ENCODE measurements at places on chromosomes 1 and 21.

- no peak for DNase-seq
Measured at GRCh38 chr1:117600966-117601365, 4.9 kb upstream of the TENT5C start.

- DNase-seq = no peak
Measured at GRCh38 chr1:26752519-26752918, 35.2 kb upstream of the PIGV start.

DNA sequence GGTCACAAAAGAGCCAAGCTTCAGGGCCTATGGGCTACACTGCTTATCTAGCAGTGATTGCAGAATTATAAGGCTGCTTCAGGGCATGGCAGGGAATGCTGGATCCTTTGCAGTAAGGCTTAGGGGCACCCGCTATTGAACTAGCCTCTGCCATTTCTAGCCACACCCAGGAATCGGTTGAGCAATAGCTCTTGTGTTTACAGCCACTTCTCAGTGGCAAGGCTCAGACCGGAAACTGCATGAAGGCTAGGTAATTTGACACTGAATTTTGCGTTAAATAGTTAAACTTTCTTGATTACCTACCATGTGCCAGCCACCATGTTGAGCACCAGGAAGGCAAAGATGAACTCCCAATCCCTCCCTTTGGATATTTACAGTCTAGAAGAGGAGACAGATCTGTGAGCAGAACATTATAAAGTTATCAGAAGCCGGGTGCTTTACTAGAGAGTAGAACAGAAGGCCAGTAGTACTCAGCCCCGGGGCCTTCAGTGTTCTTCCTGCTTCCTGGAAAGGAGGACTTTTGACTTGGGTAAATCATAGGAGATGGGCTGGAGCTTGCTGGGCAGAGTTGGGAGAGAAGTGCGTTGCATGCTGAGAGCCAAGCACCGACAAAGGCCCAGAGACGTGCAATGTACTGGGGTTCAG is 98.6 kb upstream of the LPGAT1 start:
- DNase-seq = peak; percentile 86

- DNase-seq = no peak
Measured at GRCh38 chr1:19462781-19463503, 22.4 kb downstream of the CAPZB start.

DNA sequence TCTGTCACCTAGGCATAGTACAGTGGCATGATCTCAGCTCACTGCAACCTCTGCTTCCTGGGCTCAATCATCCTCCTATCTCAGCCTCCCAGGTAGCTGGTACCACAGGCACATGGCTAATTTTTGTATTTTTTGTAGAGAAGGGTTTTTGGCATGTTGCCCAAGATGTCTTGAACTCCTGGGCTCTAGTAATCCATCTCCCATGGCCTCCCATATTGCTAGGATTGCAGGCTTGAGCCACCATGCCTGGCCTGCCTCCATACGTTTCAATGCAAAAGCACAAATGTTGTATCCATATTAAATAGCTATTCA is 17.6 kb upstream of the GBP3 start:
- DNase-seq = no peak

DNA sequence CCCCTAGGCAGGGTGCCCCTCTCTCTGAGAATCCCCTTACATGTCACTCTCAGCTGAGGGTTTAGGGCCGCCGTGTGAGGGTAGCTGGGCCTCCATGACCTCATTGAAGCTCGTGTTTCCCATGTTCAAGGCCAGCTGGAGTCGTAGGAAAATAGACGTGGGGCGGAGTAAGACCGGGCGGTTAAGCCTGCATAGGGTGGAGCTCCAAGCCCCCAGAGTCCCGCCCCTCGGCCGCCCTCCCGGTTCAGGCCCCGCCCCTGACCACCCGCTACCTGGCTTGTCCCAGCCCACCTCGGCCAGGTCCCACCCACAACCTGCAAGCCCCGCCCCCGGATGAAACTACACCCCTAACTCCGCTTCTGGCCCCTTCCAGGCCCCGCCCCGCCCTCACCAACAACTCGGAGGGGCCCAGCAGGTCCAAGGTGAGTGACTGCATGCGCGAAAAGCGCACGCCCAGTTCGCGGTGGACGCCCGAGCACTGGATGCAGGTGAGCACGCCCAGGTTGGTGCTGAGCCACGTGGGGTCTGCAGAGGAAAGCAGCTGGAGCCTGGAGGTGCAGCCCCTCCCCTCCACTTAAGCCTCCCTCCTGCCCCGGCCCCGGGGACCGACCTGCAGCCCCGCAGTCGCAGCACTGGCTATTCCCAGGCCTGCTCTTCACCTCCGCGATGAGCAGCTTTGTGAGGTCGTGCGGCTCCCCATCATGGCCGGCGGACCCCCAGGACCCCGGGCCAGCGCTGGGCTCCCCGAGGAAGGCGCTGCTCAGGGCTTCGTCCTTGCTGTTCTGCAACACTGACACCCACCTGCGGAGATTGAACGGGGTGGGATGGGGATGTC is 12.2 kb upstream of the TCEA3 start:
- no peak for DNase-seq

GRCh38 chr1:6248161-6248776 is 4.3 kb downstream of the HES3 start:
- DNase-seq = no peak

- no peak for DNase-seq
Measured at GRCh38 chr1:55503663-55504305, 288.6 kb upstream of the USP24 start.

GRCh38 chr1:30912913-30913652 is 4.5 kb upstream of the SDC3 start:
- no peak for DNase-seq

- peak; percentile 30 for DNase-seq
Measured at GRCh38 chr1:226708342-226708780, 30.7 kb downstream of the ITPKB start.

DNA sequence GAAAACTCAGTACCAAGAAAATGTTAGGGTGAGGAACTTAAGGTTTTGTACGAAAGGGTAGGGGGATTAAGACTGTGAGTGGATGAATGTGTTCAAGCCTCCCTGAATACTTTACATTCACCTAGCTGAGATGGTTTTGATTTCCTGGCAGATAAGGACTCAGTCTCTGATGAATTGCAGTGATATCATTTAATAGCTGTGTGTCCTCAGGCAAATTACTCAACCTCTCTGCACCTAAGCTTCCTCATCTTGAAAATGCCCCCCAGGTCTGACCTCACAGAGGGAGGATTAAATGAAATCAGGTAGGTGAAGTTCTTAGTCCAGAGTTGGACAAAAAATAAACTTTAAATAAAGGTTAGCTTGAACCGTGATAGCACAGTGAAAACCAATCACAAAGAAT is 48.4 kb downstream of the CAMK2N1 start:
- DNase-seq = no peak

DNA sequence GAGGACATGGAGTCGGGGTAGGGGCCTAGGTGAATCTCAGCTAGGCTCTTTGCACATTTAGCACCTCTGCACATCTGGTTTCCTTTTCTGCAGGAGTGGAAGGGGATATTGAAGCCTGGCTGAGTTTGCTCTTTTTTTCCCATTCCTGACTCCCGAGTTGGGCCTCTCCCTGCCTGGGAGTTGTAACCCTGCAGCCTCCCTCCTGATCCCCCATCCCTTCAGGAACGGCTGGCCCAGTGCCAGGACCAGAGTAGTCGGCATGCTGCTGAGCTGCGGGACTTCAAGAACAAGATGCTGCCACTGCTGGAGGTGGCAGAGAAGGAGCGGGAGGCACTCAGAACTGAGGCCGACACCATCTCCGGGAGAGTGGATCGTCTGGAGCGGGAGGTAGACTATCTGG is 836 bp downstream of the OLFML3 start:
- DNase-seq = no peak

DNA sequence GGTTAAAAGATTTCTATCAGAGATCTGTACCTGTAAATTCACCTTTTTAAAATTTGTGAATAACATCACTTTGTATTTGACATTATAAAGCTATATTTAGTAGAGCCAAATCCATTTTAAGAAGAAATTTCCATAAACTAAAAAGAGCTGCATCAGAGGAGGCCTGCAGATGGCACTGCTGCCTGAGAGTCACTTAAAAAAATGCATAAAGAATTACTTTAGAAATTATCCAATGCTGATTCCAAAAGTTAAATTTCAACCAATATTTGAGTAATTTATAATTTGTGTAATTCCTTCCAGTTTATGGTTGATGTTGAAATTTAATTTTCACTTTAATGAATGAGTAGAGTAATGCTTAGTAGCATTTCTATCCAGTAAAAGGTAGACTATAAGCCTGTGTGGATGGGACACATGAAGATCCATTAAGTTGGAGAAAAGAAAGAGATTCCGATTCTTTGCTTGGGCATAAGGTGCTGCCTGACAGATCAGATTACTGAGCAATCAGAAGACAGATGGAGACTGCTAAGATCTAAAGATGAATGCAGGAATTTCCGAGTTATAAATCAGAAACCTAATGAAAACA is 20.7 kb upstream of the RPE65 start:
- DNase-seq = no peak

- DNase-seq = no peak
Measured at GRCh38 chr1:30685796-30686165, 37.6 kb downstream of the MATN1 start.

GRCh38 chr1:215631489-215631888 is 64.4 kb downstream of the KCTD3 start:
- DNase-seq = no peak

GRCh38 chr1:199269241-199269640 is 630.4 kb downstream of the PTPRC start:
- DNase-seq = no peak

DNA sequence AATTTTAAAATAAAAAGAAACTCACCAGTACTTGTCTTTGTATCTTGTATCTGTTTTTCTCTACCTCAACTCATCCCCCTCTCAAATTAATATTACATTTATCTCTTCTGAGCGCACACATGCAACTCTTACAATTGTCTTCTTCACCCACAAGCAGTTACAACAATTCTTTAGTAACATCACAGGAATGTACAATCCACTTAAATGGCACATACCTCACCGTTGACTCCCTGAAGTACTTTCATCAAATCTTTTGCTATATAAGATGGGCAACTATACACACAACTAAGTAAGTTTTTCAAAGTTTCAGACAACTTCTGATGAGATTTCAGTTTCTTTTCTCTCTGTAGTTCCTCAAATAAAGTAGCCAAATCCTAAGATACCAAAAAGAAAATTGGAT is 28.3 kb downstream of the HEATR1 start:
- DNase-seq = no peak

DNA sequence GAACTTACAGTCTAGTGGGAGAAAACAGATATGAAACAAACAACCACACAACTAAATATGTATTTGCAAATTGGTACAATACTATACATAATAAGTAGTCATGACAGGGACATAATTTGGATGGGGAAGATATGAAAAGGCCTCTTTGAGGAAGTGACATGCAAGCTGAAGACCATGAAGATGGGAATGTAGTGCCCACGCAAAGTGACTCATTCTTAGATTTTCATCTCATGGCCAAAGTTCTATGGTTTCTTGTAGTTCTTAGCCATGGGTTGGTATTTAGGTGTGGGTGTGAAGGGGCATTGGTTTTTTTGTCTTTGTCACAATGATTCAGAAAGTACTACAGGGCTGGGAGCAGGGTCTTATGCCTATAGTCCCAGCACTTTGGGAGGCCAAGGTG is 105.4 kb upstream of the FAM78B start:
- no peak for DNase-seq

DNA sequence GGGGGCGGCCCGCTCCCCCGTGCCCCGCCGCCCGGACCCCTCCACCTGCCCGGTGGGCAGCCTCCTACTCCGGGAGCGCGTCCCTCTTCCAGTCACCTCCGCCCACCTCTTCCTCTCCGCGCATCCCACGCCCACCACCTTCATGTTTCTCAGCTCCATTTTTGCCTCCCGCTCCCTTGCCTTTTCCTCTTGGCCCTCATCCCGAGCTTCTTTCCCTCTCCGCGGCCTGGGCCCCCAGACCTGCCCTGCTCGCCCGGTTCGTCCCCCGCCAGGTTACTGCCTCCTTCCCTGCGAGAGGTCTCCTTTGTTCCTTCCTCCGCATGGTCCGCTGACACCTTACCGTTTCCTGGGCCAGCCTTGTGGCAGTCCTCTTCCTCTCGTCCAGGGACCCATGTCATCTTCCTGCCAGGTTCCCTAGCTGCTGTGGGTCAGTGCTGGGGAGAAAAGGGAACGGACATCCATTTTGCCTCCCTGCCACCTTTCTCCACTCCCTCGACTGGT is 563 bp downstream of the QSOX1 start:
- no peak for DNase-seq

DNA sequence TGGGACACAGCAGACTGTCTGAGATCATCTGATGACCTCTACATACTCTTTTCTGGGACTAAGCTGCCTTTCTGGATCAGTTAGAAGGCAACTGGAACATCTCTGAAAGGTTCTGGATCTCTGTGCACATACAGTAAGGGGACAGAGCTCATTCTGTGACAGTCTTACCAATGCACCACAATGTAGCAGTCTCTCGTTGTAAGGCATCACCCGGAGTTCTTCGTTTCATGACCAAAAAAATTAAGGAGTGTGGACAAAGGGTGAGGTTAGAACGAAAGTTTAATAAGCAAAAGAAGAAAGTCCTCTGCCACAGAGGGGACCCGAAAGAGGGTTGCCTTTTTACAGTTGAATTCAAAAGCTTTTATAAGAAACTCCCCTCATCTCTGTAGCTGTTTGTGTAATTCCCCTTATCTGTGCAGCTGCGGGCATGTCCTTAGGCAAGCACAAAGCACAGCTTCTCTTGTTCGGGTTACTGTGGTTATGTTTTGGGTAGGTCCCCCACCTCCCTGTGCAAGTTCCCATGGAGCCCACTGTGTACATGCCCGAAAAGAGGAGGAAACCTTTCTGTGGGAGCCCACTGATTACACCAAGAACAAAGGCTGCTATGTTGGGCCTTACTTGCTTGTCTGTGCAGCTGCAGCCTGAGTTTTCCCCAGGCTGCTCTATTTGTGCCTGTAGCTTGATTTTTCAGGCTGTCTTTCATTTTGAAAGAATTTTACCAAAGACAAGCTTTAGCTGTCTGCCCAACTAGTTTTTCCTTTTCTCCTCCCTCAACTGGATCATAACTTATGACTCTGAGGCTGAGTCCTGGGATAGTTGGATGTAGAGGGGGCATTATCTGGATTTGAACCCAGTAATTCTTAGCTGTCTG is 53.1 kb upstream of the CACNA1E start:
- no peak for DNase-seq

DNA sequence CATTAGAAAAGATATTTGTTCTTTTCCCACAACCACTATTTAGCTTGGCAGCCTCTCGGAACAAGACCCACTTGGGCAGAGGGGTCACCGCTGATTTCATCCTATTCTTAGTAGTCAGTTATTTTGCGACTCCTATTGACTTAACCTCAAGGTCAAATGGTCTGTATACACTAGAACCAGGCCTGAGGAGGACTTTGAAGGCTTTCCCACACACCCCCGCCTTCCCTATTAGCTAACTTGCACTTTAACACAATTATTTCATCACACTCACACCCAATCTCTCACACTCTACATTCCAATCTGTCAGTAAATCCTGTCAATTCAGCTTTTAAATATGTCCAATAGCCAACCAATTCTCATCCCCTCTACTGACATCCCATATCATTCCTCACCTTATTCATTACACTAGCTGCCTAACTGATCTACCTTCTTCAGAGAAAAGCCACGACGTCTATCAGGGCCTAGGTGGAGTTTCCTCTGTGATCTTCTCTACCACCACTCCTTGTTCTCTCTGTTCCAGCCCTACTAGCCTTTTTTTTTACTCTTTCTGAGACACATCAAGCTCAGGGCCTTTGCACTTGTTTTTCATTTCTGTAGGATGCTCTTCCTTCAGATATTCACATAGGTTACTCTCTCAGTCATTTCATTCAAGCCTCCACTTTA is 1.0 kb upstream of the NIBAN1 start:
- no peak for DNase-seq

- DNase-seq = no peak
Measured at GRCh38 chr1:198298640-198299039, 141.8 kb downstream of the NEK7 start.

Measured in NCI-H1436 treated with DMSO at 0.1 percent for 48 hours (cell line).